ENCODE measurements at places on chromosomes 11 and 22.

DNA sequence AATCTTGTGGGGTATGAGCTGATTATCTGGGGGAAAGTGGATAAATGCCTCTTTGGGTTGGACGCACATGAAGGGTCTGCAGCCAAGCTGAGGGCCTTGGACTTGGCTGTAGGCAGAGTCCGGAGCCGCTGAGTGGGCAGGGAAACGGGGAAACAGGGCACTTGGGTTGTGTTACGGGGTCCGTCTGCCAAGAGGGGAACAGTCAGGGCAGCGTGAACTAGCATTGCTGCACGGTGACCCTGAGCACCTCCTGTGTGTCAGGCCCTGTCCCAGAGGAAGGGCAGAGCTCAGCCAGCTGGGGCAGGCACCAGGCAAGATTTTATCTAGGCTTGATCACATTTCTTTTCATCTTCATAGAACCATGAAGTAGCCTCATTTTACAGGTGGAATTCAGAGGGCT is 11.9 kb downstream of the FAM83F start:
- no peak for DNase-seq

- no peak for DNase-seq
Measured at GRCh38 chr11:119434591-119435330, 11.8 kb upstream of the THY1 start.

DNA sequence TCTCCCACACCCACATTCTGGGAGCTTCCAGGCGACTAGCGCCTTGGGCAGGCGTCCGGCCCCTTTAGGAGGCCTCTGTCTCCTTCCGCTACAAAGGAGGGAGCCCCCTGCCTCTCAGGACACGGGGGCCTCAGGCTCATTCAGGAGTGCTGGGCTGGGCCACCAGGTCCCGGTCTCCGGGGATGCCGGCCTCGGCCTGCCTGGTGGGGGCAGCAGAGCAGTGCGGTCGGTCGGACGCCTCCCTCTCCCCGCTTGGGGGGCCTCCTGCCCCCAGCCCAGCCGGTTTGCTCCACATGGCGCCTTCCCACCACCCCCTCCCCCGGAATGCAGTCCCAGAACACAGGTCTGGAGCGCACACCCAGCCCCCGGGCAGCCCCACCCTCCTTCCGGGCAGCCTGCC is 21.9 kb downstream of the MRPL23 start:
- no peak for DNase-seq

DNA sequence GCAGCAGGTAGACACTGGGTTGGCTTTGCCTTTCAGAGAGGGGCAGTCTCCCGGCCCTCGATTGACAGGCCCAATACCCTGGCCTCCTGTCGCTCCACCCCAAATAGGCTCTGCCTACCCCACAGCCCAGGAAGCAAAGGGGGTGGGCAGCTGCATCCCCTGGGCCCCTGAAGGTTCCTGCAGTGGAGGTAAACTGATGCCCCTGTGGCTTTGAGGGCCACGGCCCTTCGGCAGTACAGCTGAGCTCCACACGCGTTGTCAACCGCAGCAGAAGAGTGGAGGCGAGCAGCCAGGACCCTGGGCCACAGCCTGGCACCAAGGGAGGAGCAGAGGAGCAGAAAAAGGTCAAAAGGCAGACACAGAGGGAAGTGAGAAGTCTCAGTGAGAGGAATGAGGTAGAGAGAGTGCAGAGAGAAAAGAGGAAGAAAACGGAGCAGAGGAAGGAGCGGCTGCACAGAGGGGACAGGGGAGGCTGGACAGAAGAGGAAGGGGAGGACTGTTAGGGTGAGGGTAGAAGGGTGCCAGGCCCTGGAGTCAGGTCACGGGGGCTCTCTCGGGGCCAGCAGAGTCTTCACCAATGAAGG is 64.0 kb downstream of the SLC22A12 start:
- DNase-seq = no peak

GRCh38 chr11:47414685-47415070 is 6.3 kb downstream of the SLC39A13 start:
- DNase-seq = no peak

DNA sequence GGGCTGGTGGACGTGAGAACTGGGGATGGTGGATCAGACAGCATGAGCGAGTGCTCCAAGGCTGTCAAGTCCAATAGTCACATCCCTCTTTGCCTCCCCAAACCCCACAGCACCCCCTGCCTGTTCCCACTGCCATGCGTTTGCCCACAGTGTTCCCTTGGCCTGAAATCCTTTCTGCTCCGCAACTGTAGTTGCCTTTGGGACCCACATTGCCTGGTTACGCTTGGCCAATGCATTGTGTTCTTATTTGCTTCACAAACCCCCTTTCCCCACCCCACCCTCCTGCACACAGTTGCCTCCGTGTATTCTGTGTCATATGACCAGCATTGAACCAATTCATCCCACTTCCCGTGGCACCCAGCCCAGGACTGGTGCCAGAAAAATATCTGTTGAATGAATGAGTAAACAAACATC is 2.1 kb upstream of the KIAA0930 start:
- no peak for DNase-seq

DNA sequence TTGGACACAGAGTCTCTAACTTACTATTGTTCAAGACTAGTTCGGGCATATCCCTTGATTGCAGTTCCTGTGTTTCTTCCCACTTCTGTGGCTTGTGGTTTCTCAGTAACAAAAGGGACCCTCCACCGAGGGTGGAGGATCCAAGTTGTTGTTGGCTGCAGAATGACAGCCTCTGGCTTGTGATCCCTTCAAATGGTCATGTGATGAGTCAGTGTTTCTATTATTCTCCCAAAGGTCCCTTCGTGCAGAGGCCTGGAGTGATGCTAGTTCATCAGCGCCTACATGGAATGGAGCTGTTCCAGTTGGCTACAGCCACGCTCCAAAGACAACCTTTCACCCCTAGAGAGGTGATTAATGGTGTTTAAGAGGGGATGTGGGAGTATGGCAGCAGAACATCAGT is 2.6 kb upstream of the VWCE start:
- DNase-seq = no peak

- no peak for DNase-seq
Measured at GRCh38 chr22:46984751-46985506, 222.5 kb downstream of the TBC1D22A start.

GRCh38 chr11:108994887-108995286 is 330.0 kb downstream of the DDX10 start:
- DNase-seq = no peak

DNA sequence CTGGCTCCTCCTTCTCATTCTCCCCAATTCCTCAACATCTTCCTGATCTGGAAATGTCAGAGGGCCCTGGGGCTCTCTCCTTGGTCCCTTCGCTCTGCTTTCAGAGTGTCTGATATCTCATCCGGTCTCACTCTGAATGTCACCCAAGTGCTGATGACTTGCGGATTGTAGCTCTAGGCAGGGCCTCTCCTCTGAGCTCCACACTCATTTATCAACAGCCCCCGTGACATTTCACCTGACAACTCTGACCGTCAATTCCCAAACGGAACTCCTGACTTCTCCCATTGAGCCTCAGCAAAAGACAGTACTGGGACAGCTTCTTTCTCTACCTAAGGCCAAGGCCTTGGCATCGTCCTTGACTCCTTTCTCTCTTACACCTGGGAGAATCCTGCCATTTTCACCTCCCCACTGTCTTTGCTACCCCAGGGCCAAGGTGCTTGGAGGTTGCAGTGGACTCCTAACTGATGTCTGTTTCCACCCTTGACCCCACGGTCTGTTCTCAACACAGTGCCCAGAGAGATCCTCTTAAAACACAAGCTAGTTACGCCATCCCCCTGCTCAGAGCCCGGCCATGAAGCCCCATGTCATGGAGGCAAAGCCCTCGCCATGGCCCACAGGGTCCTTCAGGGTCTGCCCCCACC is 57.5 kb upstream of the THY1 start:
- no peak for DNase-seq

GRCh38 chr11:67500484-67500821 is 4.7 kb downstream of the PITPNM1 start:
- no peak for DNase-seq

GRCh38 chr11:121237686-121238658 is 54.6 kb upstream of the SC5D start:
- no peak for DNase-seq

- no peak for DNase-seq
Measured at GRCh38 chr11:114050258-114050927, 9.1 kb upstream of the ZBTB16 start.

DNA sequence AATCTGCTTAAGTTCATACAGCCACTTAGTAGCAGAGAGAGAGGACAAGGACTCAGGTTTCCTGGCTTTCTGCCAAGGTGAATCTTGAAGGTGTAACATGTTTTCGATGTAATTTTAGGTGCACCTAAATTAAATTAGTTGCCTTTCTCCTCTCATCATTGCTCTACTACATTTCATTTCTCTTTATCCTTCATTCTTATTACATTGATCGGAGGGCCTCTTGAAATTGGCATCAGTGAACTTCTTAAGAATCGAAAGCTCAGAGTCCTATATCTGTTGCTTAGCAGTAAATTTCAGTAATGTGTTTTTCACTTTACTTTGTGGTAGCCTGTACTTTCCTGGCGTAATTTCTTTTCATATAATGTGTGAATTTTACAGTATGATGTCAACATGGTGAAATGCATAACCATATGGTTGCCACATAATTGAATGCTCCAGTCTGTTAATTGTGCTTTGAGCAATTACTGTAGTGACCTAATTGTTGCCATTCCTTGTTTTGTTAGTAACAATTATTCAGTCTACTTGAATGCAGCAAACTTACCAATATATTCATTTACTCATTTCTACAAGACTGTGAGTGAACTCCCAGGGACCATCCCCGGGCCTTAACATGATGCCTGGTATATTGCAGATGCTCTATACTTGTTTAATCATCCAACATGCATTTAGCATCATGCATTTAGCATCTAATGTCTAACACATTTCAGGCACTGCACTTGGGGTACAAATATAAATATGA is 138.1 kb downstream of the MAML2 start:
- peak; percentile 16 for DNase-seq

DNA sequence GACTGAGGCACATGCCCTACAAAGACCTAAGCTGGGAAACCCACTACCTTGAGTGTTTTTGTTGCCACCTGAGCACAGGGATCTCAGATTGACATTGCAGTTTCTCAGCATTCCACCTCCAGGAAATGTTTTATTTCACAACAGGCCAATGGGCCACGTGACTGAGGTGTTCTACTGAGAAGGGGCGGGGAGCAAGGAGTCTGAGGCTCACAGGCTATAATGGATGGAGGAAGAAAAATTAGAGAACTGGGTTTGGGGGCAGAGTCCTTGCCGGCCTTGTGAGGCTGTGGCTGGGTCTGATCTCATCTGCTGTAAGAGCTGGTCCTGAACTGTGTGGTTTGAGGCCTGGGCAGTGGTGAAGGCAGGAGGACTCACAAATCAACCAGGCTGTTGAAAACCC is 40.7 kb downstream of the ZNF202 start:
- no peak for DNase-seq

DNA sequence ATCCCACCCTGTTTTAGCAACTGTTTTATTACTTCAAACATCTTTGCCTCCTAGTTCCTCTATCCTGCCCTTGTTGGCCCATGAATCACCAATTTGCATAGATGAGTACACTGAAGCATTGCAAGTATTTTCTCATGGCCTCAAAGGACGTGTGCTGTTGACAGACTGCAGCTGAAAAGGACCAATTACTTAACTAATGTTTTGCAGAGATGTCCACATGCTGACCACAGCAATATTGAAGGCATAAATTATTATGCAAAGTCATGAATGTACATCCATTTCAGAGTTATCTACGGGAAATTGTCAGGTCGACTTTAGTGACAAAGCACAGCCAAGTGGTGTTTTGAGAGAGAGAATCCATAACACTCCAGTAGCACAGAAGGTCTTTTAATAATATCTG is 64.8 kb downstream of the CADM1 start:
- no peak for DNase-seq

GRCh38 chr11:20247591-20248007 is 87.3 kb upstream of the DBX1 start:
- DNase-seq = no peak

- DNase-seq = no peak
Measured at GRCh38 chr11:70167723-70168404, 35.2 kb upstream of the FADD start.

- no peak for DNase-seq
Measured at GRCh38 chr11:23688835-23689234, 808.0 kb upstream of the LUZP2 start.

GRCh38 chr11:27514076-27514475 is 7.5 kb upstream of the LIN7C start:
- DNase-seq = no peak

DNA sequence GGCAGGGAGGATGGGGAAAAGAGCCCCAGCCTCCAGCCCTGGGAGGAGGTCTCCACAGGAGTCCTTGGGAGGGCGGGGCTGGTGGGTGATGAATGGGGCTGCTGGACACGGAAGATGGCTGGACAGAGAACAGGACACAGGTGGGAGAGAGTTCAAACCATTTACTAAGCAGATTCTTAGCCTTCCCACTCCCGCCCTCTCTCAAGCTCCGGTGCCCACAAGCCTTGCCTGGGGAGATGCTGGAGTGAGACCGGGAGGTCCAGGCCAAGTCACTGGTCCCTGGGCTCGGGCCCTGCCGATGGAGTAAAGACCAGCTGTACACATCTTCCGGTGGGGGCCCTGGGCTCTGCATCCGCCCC is 1.4 kb downstream of the CLDN5 start:
- DNase-seq = no peak

GRCh38 chr11:34846467-34846866 is 69.7 kb downstream of the APIP start:
- DNase-seq = no peak

DNA sequence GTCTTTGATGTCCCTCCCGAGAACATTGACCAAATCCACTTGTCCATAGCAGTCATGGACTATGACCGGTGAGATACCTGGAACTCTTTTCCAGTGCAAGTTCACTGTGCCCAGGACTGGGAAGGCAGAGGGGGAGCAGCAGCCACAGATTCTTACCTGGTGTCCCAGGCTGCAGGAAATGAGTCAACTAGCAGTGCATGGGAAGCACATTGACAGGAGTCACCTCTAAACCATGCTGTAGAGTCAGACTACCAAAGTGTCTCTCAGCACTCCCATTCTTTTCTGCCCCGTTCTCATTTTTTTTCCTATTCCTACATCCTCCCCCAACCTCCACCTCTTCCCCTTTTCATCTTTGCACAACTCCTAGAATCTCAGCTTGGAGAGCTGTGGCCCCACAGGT is 67.2 kb upstream of the OLFML1 start:
- no peak for DNase-seq

Data from CD4-positive, CD25-positive, alpha-beta regulatory T cell (primary cell).